ENCODE measurements at places on chromosomes 4 and X. TPM values are rescaled to one million over a fixed set of nuclear protein-coding genes. Genes with fewer than 3 reads are reported as not detected.

GRCh38 chr4:21655031-21655430 is 293.5 kb downstream of the KCNIP4 start:
- no peaks in the 10 kb centered on the region for H3K4me1 ChIP-seq
- no peak overlapping the region for H3K4me3 ChIP-seq
- no peaks in the 10 kb centered on the region for H3K27me3 ChIP-seq
- DNase-seq: no peak

ARSJ gene
- total RNA-seq: not detected

GRCh38 chr4:3386526-3386925 is 55.2 kb upstream of the HGFAC start:
- H3K36me3 ChIP-seq: no peaks in the 10 kb centered on the region
- no peak overlapping the region for H3K4me3 ChIP-seq
- DNase-seq: no peak
- H3K27ac ChIP-seq: no peak overlapping the region

DNA sequence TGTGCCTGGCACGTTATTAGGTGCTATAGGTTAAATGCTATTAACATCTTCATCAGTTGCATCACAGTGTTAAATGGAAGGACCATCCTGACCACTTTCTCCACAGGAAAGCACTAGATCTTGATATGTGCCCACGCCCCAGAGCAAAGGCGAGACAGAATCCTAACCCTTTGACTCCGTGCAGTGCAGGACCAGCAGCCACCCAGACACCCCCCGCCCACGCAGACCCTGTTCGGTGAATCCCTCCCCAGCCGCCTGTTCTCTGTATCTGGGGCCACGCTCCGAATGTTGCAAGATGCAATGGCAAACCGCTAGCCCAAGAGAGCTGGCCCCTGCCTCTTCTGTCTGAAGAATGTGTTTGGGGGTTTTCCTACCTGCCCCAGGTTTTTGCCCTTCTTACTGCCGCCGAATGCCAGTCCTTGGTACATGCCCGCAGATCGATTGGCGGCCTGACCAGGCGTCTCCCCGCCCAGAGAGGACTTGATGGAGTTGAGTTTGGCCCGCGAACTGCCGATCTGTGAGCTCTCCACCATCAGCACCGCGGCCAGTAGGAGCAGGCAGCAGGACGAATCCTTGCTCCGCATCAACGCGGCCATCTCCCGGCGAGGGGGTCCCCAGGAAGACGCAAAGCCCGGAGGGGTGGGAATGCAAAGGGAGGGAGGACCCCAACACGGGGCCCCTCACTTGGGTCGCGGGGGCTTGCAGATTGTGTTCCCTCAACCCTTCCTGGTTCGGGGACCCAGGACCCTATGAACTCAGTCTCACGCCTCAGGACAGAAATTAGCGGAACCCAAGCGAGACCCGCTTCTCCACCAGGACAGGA is 906 bp downstream of the DKK2 start:
- no peak overlapping the region for H3K27ac ChIP-seq
- peaks cover 4% of the 10 kb centered on the region for H3K27me3 ChIP-seq
- no peak overlapping the region for H3K4me3 ChIP-seq
- H3K36me3 ChIP-seq: no peaks in the 10 kb centered on the region
- H3K4me1 ChIP-seq: no peaks in the 10 kb centered on the region

PNMA6F gene
- not detected for total RNA-seq
